ENCODE measurements at places on chromosomes 11 and 22. TPM values are rescaled to one million over a fixed set of nuclear protein-coding genes. Genes with fewer than 3 reads are reported as not detected.

SC5D gene
- polyA plus RNA-seq: 97.1 TPM

TOMM22 gene
- 96.0 TPM for polyA plus RNA-seq

CERK gene
- 52.3 TPM for polyA plus RNA-seq

SELENOH gene
- 58.7 TPM for polyA plus RNA-seq

RFPL2 gene
- 6.4 TPM for polyA plus RNA-seq

BTG4 gene
- not detected for polyA plus RNA-seq

LRRN4CL gene
- not detected for polyA plus RNA-seq

OR8D1 gene
- polyA plus RNA-seq: not detected

UPB1 gene
- not detected for polyA plus RNA-seq

USH1C gene
- polyA plus RNA-seq: not detected

SGSM1 gene
- polyA plus RNA-seq: 0.84 TPM

CARD18 gene
- 0.46 TPM for polyA plus RNA-seq

RPUSD4 gene
- 12.9 TPM for polyA plus RNA-seq

KLHL35 gene
- polyA plus RNA-seq: 0.74 TPM

PKDREJ gene
- not detected for polyA plus RNA-seq

CST6 gene
- polyA plus RNA-seq: not detected

P2RX6 gene
- 0.42 TPM for polyA plus RNA-seq

OR51I1 gene
- polyA plus RNA-seq: not detected

DBX1 gene
- polyA plus RNA-seq: not detected

PRRG4 gene
- 0.07 TPM for polyA plus RNA-seq

CSNK2A3 gene
- 4.1 TPM for polyA plus RNA-seq

Measured in Purkinje cell (primary cell).